Fibroblast of villous mesenchyme (primary cell): ENCODE measurements at places on chromosomes 1 and 21. TPM values are rescaled to one million over a fixed set of nuclear protein-coding genes. Genes with fewer than 3 reads are reported as not detected.

Gene MCOLN2
- 1.3 and 1.7 TPM in 2 replicates for total RNA-seq

Gene CRNN
- total RNA-seq: not detected in 2 replicates

Gene MARK1
- 0.86 and 1.6 TPM in 2 replicates for total RNA-seq

Gene EPHX1
- 17.7 and 31.5 TPM in 2 replicates for total RNA-seq

Gene AADACL4
- total RNA-seq: 0.43 TPM in 1 of 2 replicates, not detected in the other

Gene MLLT11
- 8.1 and 9.1 TPM in 2 replicates for total RNA-seq

Gene GNAT2
- total RNA-seq: under 0.01 and 0.43 TPM in 2 replicates

Gene PKP1
- total RNA-seq: under 0.01 TPM in 1 of 2 replicates, not detected in the other

Gene ELAPOR1
- 0.43 and 0.64 TPM in 2 replicates for total RNA-seq

Gene CRYAA
- not detected in 2 replicates for total RNA-seq

Gene KCNA2
- total RNA-seq: under 0.01 TPM in 1 of 2 replicates, not detected in the other

Gene ST6GALNAC3
- total RNA-seq: 1.3 TPM in 2 replicates

Gene NUF2
- 15.5 and 17.7 TPM in 2 replicates for total RNA-seq

Gene CMPK1
- total RNA-seq: 78.0 and 120 TPM in 2 replicates

Gene NPPB
- total RNA-seq: 3.9 and 4.7 TPM in 2 replicates

Gene GPR161
- total RNA-seq: 11.3 and 13.0 TPM in 2 replicates

Gene IL22RA1
- total RNA-seq: not detected in 2 replicates

Gene E2F2
- 2.2 and 2.9 TPM in 2 replicates for total RNA-seq

Gene CD1D
- total RNA-seq: under 0.01 TPM in 2 replicates
